ENCODE measurements at places on chromosomes 1 and 21. TPM values are rescaled to one million over a fixed set of nuclear protein-coding genes. Genes with fewer than 3 reads are reported as not detected.

- no peak for DNase-seq
Measured at GRCh38 chr21:29805105-29805504, 134.7 kb downstream of the GRIK1 start.

GRCh38 chr1:12244585-12244984 is 14.8 kb downstream of the VPS13D start:
- DNase-seq: no peak

GRCh38 chr21:15000081-15000480 is 64.7 kb downstream of the NRIP1 start:
- no peak for DNase-seq

- DNase-seq: no peak
Measured at GRCh38 chr21:39106881-39107462, 76.3 kb downstream of the PSMG1 start.

GRCh38 chr1:238589843-238590435 is 699.2 kb upstream of the ZP4 start:
- no peak for DNase-seq

DNA sequence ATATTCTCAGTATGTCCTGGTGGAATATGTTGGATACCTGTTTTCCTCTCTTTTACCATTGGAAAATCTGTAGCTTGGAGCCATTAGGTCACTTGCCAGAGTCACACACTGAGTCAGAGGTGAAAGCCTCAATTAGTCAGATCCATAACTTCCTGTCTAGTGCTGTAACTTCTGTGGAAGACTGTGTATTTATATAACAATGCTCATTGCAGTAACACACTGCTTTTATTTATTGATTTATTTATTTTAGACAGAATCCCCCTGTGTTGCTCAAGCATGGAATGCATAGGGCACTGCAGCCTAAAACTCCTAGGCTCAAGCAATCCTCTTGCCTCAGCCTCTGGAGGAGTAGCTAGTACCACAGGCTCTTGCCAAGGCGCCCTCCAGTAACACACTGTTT is 1.3 kb upstream of the DOCK7 start:
- no peak for DNase-seq

GRCh38 chr1:212533148-212533517 is 75.4 kb upstream of the ATF3 start:
- DNase-seq: no peak

DNA sequence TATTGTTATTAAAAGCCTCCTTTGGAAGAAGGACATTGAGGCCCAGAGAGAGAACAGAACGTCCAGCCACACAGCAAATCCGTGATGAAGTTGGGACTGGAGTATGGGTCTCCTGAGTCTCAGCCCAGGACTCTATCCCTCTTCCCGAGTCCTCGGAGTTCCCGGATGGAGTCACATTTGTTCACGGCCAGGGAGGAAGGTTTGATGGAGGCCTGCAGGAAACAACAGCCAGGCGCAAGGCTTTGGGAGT is 357 bp upstream of the TXLNA start:
- DNase-seq: no peak

GRCh38 chr1:180923021-180923841 is 10.5 kb downstream of the KIAA1614 start:
- DNase-seq: no peak

GJB5 gene
- total RNA-seq: not detected

ADAM30 gene
- total RNA-seq: not detected

NR5A2 gene
- total RNA-seq: 0.44 TPM

ARTN gene
- 0.75 TPM for total RNA-seq

UHMK1 gene
- 24.3 TPM for total RNA-seq
